ENCODE measurements at places on chromosomes 7 and 10.

DNA sequence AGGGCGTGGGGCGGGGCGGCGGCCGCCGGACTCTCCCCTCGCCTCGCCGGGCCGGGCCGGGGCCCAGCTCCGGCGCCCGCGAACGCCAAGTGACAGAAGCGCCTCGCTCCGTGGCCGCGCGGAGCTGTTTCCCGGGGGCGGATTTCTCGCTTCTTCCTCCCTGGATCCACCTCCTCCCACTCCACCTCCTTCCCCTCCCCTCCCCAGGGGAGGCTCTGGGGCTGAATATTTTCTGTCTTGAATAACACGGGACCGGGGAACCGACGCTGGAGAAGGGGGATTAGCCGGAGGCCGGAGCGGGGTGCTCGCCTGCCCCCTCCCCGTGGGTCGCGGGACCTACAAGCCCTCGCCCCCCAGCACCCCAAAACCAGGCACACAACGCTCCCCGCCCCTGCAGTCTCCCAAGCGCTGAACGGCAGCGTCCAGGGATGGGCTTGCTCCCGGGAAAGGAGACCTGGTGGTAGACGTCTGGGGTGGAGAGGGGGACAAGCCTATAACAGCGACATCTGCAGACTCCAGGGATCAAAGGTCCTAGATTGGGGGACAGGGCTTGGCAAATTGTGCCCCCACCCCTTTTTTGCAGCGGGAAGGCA, at the start of gene ARHGAP21:
ARHGAP21 (minus strand) TSS at position 100 of the 593 bp plus-strand sequence. CDS start 1,988 bp downstream, outside the sequence.
- DNase-seq: no peak

GRCh38 chr10:110569736-110570135, 2.2 kb downstream of the SMC3 start:
- no peak for DNase-seq

- no peak for DNase-seq
Measured at GRCh38 chr10:129912166-129912917, 51.7 kb downstream of the EBF3 start.

- no peak for DNase-seq
Measured at GRCh38 chr10:4190876-4191275, 405.9 kb upstream of the KLF6 start.

DNA sequence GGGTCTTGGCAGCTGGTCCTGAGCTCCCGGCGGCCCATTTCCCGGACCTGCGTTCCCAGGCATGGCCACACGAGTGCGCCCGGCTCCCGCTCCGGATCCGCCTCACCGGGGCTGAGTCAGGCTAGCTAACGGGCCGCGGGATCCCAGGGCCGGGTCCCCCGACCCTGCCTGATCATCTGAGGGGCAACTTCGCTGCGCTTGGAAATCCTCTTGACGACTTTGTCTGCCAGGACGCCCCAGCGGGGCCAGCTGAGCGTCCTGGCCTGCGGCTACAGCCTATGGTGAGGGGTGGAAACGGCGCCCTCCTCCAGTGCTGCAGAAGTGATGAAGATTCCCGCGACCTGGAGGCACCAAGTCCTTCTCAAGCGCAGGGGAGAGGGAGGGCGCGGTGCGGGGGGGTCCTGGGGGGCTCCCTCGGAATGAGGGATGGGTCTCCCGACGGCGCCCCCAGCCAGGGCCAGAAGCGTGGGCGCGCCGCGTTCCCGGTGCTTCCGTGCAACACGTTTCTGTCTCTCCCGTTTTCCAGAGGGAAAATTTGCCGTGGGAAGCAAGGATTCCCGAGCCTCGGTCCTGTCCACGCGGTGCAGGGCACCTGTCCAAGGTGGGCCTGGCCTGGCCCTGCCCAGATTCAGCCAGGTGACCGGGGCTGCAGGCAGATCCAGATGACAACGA, 212.4 kb downstream of the CCSER2 start:
- no peak for DNase-seq

DNA sequence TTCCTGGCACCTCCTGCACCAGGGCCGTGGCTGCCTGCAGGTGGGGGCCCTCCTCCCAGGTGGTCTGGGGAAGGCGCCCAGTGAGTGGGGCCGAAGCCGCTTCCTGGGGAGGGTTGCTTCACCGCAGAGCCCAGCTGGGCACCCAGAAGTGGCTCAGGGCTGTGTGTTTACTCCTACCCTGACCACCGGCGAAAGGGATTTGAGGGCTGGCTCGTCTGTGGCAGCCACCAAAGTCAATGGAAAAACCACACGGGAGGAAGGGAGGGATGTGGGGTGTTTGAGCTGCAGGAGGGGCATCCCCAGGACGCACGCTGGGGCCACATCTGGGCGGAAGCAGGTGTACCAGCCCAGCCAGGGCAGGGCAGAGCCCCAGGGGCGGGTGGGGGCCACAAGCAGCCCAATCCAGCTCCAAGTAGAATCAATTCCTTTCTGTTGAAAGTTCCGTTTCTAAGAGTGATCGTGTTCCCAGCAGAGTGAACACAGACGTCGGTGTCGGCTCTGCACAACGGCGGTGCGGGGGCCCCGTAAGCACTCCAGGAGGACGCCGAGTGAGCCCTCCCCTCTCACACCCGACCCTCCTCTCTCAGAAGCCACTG, 69.9 kb downstream of the FOXL3 start:
- DNase-seq: no peak

DNA sequence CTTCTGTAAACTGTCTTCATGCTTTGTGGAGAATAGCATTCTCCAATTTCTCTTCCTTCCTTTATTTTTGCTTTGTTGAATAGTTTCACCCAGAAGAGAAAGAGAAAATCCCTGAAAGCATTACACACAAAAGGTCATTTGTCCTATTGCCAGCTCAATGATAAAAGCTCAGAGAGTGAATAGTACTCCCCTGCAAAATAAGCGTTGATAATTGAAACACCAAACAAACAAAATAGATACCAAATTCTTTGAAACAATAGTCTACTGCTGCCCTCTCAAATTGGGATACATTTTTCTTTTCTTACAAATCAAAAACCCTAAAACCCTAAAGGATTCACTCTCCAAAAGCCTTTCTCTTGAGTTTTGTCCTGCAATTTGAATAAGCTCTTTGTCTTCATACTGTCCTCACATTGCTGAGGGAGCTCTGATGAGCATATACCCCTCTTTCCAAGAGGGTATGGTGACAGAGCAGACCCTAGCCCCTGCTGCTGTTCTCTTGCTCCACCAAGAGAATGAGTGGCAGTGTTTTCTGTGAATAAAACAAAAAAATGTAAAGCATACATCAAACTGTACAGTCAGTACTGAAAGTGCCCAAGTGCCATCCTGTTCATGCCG, 134.4 kb downstream of the CSTF2T start:
- no peak for DNase-seq

- no peak for DNase-seq
Measured at GRCh38 chr10:73478636-73479035, 17.2 kb downstream of the PPP3CB start.

GRCh38 chr7:148865283-148865682, 18.8 kb downstream of the EZH2 start:
- no peak for DNase-seq

- no peak for DNase-seq
Measured at GRCh38 chr10:32033171-32033570, 23.1 kb downstream of the KIF5B start.

DNA sequence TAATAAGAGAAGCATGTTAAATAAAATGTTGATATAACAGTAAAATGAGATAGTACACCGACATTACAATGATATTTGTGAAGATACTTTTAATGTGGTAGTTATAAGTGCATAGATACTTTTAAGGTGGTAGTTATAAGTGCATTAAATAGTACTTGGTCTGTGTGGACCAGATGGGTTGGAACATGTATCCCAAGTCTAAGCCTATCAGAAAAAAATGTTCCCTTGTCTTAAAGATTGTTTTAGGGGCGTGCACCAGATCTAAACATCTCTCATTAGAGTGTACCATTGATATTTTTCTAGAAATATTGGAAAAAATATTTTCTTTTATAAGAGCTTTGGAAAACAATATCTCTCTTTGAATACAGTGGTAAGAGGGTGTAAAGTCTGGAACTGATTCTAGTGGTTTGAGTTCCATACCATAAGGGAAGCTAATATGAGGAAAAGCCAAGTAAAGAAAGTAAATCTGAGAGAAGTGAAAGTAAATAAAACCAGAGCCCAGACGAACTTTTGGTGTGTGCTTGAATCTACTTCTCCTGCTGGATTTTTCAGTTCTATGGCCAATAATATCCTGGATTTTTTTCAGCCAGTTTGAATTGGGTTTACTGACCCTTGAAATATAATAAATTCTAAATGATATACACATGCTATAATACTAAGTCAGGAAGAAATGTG, 175.3 kb downstream of the MBL2 start:
- no peak for DNase-seq

DNA sequence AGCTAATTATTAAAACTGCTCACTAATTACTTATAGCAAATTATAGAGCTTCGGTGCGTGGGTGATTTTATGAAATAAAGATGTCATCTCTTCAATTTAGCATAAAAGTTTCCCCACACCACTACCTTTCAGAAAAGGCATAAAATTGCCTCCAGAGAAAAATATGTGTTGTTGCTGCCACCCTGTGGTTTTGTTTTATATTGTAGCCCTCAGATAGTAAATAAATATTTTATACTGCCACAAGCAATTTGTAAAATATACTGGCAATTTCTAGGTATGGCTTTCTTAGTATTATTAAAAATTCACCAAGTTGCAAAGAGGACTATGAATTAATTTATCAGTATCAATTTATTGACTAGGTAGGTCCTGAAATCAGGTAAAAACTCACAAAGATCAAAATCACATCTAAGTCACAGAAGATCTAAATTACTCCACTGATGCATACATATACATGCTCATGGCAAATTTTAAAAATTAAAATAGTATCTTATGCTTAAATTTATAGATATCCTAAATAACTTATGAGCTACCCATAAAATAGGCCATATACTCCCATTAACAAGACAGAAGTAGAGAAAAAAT, 26.5 kb downstream of the ASNS start:
- DNase-seq: no peak

DNA sequence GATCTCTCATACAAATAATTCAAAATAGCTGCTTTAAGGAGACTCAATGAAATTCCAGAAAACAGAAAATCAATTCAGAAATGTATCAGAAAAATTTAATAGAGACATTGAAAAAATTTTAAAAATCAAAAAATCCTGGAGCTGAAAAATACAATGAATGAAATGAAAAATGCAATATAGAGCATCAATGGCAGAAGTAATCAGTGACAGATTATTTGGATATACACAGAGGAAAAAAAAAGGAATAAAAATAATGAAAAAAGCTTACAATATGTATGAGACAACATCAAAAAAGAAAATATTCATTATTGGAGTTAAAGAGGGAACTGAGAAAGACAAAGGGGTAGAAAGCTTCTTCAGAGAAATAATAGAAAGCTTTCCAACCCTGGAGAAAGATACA, 122.9 kb upstream of the KLF14 start:
- no peak for DNase-seq
